ENCODE measurements at places on chromosomes 16 and 17.

DNA sequence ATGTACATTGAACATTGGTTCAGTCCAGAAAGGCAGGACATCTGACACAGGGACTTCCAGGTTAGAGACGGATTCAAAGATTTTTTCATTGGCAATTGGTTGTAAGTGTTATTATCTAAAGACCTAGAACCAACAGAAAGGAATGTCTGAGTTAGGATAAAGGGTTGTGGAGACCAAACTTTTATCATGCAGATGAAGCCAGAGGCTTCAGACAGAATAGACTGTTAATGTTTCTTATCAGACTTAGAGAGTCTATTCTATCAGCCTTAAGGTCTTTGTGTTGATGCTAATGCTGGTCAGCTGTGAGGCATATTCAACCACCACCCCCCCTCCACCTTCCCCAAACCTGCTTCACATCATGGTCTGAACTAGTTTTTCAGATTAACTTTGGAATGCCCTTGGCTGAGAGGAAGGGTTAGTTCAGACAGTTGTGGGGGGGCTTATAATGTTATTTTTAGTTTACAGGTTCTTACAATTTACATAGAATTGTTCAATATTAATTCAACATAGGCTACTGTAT lies 2.1 kb upstream of the ITGB3 start:
- DNase-seq = no peak

- DNase-seq = peak; percentile 80
Observed at GRCh38 chr17:41738077-41738800, 3.8 kb upstream of the HAP1 start.

DNA sequence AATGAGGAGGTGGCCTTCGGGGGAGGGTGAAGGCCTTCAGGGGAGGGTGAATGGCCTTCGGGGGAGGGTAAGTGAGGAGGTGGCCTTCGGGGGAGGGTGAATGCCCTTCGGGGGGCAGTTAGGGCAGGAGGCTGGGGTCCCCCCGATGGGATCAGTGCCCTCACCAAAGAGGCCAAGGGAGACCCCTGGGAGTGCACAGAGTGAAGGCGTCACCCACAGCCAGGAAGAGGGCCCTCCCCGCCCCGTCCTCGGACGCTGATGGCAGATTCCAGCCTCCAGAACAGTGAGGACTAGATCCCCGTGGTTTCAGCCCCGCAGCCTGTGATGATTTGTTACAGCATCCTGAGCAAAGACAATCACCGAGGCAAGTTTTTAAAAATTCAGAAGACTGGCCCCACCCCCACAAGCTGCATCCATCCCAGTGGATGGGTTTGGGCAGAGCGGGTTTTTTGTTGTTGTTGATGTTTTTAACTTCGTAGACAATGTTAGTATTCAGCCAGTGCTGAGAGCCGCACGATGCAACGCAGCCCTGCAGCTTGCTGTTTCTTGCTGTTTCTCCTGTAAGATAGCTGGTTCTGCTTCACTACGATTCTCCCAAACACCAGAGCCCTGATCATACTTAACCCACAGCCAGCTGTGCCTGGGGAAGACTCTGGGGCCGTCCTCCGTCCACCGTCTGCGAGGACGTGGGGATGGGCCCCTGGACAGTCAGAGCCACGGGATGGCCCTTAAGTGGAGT lies 40.7 kb upstream of the CBFA2T3 start:
- no peak for DNase-seq

- no peak for DNase-seq
Observed at GRCh38 chr17:2068031-2068518, 13.2 kb downstream of the HIC1 start.

DNA sequence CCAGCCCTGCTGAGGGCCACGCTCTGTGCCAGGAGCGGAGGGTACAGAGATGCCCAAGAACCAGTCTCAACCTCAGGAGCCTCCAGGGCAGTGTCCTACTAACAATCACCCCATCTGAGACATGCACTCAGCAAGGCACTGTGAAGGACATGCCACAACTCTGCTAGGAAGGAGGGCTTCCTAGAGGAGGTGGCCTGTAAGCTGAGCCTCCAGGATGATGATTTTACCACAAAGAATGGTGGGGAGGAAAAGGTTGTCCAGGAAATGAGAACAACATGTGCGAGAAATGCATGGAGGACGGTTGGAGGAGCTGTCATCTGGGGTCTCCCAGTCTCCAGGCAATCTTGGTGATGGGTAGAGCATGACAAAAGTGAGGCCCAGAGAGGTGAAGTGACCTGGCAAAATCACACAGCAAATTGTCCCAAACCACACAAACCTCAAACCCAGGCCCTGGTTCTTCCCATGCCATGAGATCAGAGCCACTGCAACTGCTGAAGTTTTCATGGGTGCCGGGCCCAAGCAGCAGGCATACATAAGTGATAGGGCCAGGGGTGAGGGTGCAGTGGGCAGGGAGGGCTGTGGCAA lies 30.5 kb downstream of the CNGB1 start:
- no peak for DNase-seq

DNA sequence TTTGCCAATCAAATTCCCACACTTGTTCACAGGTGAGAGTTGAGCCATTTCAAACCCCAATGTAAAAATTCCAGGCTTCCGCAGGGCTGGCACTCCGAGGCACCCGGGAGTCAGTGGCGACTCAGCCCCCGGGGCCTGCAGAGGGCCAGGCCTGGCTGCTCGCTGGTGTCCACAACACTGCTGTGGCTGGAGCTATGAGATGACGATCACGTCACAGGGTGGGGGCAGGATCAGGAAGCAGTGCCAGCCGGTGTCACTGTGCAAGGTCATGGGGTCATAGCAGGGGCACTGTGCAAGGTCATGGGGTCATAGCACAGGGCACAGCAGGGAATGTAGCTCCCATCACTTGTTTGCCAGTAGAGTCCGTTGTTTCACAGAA lies 7.8 kb downstream of the VPS4A start:
- DNase-seq = no peak

DNA sequence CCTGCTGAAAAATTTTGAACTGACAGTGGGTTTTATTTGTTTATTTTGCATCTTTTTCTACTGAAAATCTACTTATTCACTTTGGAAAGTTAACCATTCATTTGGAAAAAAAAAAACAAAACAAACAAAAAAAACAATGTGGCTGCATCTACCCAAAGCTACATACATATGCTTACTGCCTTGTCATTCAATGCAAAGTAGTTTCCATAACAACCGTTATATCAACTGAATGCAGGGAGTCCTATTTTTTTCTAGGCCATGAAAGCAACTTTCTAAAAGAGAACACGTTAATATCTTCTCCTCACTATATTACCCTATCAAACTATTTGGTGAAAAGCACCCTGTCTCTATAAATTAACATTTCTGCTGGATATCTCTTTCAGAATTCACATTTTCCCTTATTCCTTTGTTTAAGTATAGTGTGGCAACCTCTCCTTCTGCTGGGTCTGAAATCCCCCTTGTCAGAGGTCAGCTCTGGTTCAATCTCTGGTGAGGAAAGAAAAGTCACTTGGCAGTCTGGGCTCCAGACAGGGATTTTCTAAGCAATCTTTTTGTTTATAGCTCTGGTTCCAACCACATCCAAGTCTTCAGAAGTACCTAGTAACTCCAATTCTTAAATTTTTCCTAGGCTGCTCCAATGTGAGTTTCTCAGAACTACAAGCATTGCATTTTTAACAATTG lies 528.4 kb upstream of the TOM1L1 start:
- no peak for DNase-seq

Measured in stimulated activated CD4-positive, alpha-beta T cell treated with anti-CD3 and anti-CD28 coated beads, Interleukin-4, amount 100 ng/mL, for 48 hours (primary cell).